Stimulated activated CD4-positive, alpha-beta T cell treated with anti-CD3 and anti-CD28 coated beads, Interleukin-12 subunit alpha, Interleukin-12 subunit beta, amount 100 ng/mL, for 48 hours (primary cell): ENCODE measurements at places on chromosomes 7 and 10.

- no peak for DNase-seq
Measured at GRCh38 chr10:131252567-131253276, 58.8 kb downstream of the TCERG1L start.

GRCh38 chr7:29287366-29287765 is 92.8 kb downstream of the CHN2 start:
- no peak for DNase-seq

DNA sequence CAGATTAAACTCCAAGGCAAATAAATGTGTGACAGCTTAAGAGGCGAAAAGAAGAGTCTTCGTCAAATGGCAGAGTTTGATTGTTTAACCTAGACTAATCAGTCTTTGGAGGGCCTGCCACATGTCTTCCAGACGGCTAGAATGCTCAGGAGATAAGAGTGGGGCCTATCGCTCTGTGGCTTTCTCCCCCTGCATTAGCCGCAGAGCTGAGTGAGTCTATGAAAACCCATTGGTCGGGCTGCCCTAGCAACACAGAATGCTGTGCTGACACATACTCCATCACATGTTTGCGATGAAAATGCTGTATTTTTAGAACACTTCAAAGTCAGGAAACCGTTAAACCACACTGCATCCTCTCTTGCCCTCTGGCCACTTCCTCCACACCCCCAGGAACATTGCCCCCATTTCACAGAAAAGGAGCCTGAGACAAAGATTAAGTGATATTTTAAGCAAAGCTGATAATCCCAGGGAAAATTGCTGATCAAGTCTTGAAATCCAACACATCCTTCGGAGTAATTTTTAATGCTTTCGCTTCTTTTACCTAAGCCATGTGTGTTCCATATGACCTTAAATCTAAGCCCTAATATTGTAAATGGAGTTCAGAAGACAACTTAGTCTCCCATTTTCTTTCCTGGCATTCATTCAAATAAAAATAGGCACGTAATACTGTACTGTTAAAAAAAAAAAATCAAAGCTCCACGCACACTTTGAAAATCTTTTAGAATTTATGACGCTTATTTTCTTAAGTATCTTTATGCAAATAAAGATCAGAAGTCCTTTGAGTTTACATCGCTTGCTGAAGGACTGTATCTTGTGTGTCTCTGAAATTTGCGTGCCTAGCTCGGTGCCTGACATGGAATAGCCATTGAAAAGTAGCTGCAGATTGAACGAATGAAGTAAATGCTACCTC is 161.2 kb downstream of the CELF2 start:
- DNase-seq = peak; percentile 77

DNA sequence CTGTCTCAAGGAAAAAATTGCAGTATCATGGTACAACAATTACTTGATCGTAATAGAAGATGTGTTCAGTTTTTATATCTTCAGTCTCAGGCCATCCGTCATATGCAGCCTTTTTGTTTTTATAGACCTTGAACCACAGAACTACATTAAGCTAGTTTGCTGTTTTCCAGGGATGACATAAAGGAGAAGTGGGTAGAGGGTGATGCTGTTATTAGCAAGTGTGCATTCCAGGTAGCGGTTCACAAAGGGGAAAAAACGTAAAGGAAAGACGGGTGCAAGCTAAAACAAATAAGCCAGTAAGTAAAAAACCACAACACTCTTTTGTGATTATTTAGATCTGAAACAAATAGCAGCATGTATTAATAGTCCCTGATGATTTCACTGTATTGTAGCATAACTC is 71.7 kb downstream of the BMPR1A start:
- DNase-seq = no peak
